Stimulated activated CD8-positive, alpha-beta memory T cell treated with anti-CD3 and anti-CD28 coated beads, Interleukin-15, amount 100 ng/mL, for 48 hours (primary cell): ENCODE measurements at places on chromosomes 3 and 15.

GRCh38 chr3:144556392-144556791 lies 584.8 kb downstream of the DIPK2A start:
- DNase-seq = no peak

DNA sequence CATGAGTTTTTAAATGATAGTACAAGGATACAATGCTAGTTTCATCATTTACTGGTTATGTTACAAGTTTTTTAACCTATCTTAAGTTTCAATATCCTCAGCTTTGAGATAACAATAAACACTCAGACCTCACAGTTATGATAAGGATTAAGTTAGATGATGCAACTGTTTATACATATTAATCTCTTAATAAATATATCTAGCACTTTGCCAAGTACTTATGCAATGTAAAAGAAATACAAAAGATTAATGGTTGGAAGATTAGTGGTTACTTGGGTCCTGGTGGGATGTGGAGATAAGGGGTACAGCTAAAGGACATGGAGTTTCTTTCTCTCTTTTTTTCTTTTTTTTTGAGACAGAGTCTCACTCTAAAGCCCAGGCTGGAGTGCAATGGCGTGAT lies 12.0 kb downstream of the SPPL2A start:
- DNase-seq = no peak

DNA sequence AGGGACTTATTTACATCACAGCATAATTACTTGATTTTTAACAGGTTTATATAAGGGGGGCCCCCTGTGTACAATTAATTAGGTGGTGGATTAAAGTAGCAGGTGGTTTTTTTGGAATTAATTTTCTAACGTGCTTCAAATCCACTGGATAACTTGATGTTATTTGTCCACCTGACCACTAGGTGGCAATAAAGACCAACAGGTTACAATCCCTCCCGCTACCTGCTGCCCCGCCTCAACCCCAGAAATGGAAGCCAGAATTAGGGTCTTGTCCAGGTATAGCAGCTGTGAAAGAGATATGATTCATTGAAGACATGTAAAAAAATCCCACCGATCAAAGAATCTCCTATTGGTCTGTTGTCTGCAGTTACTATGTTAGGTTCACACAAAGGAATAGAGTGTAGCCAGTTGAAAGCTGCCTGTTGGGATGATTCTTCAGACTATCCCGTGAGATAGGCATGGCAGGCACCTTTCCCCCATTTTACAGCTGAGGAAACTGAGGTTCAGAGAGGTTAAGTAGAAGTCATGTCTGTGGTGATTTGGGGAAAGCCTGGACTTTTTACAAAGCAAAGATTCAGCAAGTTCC lies 44.0 kb downstream of the MFSD1 start:
- no peak for DNase-seq

- no peak for DNase-seq
Measured at GRCh38 chr3:81938681-81939080, 177.2 kb upstream of the GBE1 start.

DNA sequence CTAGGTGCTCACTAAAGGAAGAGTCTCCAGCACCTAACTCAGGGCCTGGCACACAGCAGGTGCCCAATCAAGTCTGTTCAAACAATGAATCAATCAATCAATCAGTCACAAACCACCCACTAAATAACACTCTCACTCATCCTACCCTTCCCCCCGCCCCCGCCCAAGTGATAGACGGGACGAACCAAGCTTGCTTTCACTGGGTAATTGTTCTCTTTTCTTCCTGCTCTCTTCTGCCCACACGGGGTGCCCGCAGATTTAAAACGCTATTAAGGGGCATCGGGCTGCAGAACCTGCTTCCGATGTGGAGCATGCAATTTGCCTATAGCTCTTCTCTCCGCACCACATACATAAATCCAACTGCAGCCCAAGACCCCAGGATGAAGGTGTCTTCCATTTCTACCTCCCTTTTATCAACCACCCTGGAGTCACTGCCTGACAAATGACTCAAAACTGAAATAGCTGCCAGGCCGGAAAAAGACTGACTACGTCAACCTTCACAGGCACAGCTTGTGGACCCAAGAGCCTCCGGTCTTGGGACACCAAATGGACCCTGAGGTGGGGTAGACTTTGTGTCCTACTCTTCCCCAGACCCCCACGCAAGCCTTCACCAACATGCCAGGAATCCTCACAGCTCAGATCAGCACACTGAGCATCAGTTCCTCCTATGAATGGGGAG lies 1.7 kb downstream of the KLHL25 start:
- no peak for DNase-seq

GRCh38 chr3:48997102-48997635 lies 7.1 kb downstream of the P4HTM start:
- DNase-seq = no peak
